Caco-2 (cell line): ENCODE measurements at places on chromosomes 11 and 22.

DNA sequence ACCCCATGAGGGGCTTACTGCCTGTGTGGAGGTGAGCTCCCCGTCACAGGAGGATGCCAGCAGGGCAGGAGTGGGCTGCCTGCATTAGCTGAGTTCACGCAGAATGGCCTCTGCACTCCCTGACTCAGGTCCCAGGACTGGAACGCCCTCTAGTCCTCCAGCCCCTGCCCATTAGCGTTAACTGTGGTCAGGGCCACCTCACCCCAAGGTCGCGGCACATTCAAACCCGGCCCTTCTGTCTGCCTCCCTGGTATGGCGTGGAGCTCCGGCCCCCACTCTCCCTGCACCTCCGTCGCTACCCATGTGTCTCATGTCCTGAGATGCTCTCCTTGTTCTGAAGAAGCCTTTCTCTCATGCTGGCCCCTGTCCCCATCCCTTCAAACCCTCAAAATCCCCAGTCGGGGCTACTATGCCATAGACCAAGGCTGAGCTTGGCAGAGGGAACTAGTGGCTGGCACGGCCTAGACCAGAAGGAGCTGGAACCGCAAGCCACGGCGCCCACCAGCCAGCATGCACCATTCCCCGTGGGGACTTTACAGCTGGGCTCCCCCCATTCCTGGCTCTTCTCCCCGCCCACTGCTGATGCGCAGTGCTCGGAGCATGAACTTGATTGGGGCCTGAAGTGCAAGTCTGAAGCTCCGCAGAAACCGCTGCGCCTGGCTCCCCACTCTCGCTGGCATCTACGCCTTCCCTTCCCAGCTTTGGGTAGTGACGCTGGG, 79.5 kb upstream of the RTL6 start:
- no peaks in the 10 kb centered on the region; the same call in none of the 2 replicates for H3K27me3 ChIP-seq
- no peaks in the 10 kb centered on the region for H3K4me1 ChIP-seq
- no peak overlapping the region for H3K4me3 ChIP-seq
- no peak overlapping the region for H3K27ac ChIP-seq
- H3K36me3 ChIP-seq: no peaks in the 10 kb centered on the region

- no peaks in the 10 kb centered on the region; the same call in 1 of the 2 replicates for H3K4me1 ChIP-seq
- no peak for DNase-seq
- no peaks in the 10 kb centered on the region for H3K36me3 ChIP-seq
- no peak overlapping the region for H3K27ac ChIP-seq
These were observed 72.6 kb downstream of the MYEOV start for GRCh38 chr11:69366591-69366990.

GRCh38 chr11:124800226-124800929, at the start of gene MSANTD2:
TSS of gene MSANTD2 (minus strand) at chr11:124800406. CDS start at chr11:124800380, 26 bp downstream.
- no peaks in the 10 kb centered on the region for H3K27me3 ChIP-seq
- H3K27ac ChIP-seq: peak within 1 kb of the TSS; percentile 65
- peak within 1 kb of the TSS; percentile 96 for H3K4me3 ChIP-seq
- peaks cover 17% of the 10 kb centered on the region for H3K4me1 ChIP-seq

GRCh38 chr22:19693981-19694670, 20.2 kb upstream of the SEPTIN5 start:
- H3K27me3 ChIP-seq: no peaks in the 10 kb centered on the region
- H3K36me3 ChIP-seq: no peaks in the 10 kb centered on the region
- H3K27ac ChIP-seq: no peak overlapping the region
- H3K4me1 ChIP-seq: peaks cover 3% of the 10 kb centered on the region; the same call in 1 of the 2 replicates
- H3K4me3 ChIP-seq: no peak overlapping the region

GRCh38 chr11:43756575-43756974, 76.0 kb downstream of the HSD17B12 start:
- no peaks in the 10 kb centered on the region for H3K4me1 ChIP-seq
- no peaks in the 10 kb centered on the region for H3K27me3 ChIP-seq
- no peak overlapping the region for H3K4me3 ChIP-seq
- H3K36me3 ChIP-seq: peaks cover 1% of the 10 kb centered on the region; the same call in 1 of the 2 replicates
- no peak overlapping the region for H3K27ac ChIP-seq
- DNase-seq: no peak

GRCh38 chr11:80155412-80156017, 714.7 kb upstream of the TENM4 start:
- no peaks in the 10 kb centered on the region; the same call in 1 of the 2 replicates for H3K36me3 ChIP-seq
- no peak overlapping the region for H3K4me3 ChIP-seq
- no peak overlapping the region for H3K27ac ChIP-seq
- no peaks in the 10 kb centered on the region for H3K4me1 ChIP-seq
- DNase-seq: peak; percentile 63

GRCh38 chr11:66333896-66334604, 2.2 kb downstream of the RIN1 start:
- H3K27me3 ChIP-seq: no peaks in the 10 kb centered on the region
- no peak overlapping the region for H3K4me3 ChIP-seq
- peaks cover 10% of the 10 kb centered on the region for H3K4me1 ChIP-seq
- DNase-seq: no peak
